ENCODE measurements at places on chromosomes 3 and 15.

- DNase-seq: no peak
Observed at GRCh38 chr3:58996730-58997129, 53.1 kb downstream of the CFAP20DC start.

- no peak for DNase-seq
Observed at GRCh38 chr3:165491487-165491886, 295.3 kb upstream of the SLITRK3 start.

DNA sequence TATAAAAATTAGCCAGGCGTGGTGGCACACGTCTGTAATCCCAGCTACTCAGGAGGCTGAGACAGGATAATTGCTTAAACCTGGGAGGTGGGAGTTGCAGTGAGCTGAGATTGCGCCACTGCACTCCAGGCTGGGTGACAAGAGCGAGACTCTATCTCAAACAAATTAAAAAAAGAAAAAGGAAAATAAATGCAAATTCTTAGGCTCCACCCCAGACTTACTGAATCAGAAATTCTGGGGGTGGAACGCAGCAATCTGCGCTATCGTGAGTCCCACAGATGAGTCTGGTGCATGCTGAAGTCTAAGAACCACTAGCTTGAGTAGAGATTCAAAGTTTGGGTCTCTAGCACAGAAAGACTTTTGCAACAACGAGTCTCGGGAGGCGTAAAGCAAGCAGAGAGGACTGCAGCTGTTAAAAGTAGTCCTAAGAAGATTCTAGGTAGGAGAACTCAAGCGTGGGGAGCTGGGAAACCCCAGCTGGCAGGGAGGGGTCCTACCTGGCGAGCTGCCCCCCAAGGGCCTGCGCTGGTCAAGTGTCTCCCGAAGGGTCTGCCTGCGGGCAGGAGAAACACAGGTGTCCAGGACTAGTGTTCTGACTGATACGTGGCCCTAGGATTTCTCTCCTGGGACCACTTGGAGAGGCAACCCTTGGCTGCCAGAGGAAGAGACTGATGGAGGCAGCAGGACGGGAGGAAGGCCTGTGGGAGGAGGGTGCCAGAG lies 21.9 kb downstream of the CEP19 start:
- no peak for DNase-seq

- DNase-seq: peak; percentile 11
Observed at GRCh38 chr15:98548139-98548971, 100.0 kb upstream of the IGF1R start.

- DNase-seq: no peak
Observed at GRCh38 chr3:67640023-67640660, 14.3 kb downstream of the SUCLG2 start.

GRCh38 chr3:117688583-117688982 lies 979.0 kb downstream of the TUSC7 start:
- DNase-seq: no peak

DNA sequence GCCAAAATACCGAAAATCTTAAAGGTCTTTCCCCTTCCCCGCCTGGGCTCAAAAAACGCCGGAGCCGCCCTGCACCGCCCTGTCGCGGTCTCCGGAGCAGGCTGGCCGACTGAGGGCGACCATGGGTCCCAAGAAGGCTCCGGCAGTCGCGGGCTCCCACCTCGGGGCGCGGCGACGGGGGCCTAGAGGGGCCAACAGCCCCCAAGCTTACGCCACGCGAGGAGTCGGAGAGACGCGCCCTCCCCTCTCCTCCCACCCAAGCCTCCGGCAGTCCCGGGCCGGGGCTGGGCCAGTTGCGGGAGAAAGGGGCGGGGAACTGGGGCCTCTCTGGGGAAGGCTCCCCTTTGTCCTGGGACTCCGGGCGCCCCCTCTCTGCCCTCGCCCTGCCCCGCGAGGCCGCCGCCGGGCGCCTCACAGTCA lies 69.2 kb downstream of the GOLGA8B start:
- no peak for DNase-seq

- DNase-seq: no peak
Observed at GRCh38 chr15:95051861-95052260, 820.5 kb downstream of the MCTP2 start.

GRCh38 chr3:192820161-192820560 lies 92.8 kb upstream of the FGF12 start:
- DNase-seq: no peak

DNA sequence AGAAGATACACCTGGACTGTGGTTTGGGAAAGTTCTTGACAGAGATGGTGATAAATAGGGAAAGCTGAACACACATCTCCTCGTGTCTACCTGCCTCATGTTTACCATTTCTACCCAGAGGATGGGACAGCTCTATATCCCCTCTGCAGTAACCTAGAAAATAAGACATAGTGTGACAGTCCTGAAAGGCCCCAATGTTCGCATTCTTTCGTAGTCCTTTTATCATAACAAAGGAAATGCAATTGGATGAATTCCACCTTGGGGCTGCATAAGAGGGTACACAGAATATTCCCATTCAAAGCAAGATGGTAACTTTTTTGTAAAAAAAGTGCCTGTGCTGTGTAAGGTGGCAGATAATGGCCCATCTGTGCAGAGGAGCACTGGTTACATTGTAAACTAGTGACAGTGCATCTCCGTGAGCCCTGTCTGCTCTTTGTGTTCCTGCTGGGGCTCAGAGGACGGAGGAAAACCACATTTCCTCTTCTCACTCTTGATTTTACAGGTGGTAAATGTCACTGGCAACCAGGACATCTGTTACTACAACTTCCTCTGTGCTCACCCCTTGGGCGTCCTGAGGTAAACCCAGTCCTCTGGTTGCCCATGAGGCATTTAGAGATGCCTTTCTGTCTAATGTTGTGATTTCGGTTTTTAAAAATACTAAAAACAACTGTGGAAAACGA lies 74.3 kb downstream of the SIDT1 start:
- DNase-seq: no peak

DNA sequence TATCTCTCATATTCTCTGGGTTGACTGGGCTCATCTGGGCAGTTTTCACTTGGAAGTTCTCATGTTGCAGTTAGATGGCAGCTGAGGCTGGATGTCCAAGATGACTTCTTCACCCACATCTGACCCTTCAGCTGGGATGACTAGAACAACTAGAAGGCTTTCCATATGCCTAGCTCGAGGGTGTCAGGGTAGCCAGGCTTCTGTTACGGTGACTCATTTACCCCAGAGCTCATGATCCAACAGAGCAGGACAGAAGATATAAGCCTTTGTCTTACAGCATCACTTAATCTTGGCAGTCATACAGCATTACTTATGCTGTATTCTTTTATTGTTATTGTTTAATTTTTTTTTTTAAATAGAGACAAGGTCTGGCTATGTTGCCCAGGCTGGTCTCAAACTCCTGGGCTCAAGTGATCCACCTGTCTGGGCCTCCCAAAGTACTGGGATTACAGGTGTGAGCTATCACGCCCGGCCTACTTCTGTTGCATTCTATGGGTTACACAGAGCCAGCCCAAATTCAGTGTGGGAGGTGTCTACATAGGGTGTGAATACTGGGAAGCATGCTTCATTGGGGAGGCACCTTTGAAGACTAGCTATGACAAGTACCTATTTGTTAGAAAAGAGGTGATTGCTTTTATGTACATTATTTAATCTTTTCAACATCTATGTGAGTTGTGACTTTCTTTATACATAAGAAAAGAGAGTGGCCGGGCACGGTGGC lies 10.7 kb downstream of the HMCES start:
- DNase-seq: no peak

DNA sequence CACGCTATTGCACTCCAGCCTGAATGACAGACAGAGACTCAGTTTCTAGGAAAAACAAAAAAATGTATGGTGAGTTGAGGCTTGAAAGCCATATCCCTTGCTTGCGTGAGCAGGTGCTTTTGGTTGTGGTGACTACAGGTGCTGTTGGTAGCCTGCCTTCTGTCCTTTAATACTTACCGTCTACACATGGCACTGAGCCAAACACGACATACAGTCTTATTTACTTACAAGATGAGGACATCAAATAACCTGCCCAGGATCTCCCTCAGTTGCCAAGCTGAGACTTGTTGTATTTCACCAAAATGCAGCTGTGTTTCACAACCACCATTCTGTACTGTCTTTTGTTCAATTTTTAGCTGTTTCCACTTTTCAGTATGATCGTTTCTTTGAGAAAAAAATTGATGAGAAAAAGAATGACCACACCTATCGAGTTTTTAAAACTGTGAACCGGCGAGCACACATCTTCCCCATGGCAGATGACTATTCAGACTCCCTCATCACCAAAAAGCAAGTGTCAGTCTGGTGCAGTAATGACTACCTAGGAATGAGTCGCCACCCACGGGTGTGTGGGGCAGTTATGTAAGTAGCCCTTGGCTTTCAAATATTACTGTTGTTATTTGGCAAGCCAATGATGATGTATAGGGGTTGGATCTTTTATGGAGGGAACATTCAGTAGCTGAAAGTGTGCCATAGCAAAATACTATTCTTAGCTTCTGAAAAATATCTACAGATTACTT lies 6.5 kb downstream of the ALAS1 start:
- DNase-seq: no peak

- no peak for DNase-seq
Observed at GRCh38 chr15:66139591-66140207, 113.9 kb downstream of the MEGF11 start.

- DNase-seq: no peak
Observed at GRCh38 chr15:92228830-92229229, 164.9 kb upstream of the ST8SIA2 start.

GRCh38 chr15:52481915-52482314 lies 46.8 kb downstream of the MYO5A start:
- DNase-seq: peak; percentile 30

DNA sequence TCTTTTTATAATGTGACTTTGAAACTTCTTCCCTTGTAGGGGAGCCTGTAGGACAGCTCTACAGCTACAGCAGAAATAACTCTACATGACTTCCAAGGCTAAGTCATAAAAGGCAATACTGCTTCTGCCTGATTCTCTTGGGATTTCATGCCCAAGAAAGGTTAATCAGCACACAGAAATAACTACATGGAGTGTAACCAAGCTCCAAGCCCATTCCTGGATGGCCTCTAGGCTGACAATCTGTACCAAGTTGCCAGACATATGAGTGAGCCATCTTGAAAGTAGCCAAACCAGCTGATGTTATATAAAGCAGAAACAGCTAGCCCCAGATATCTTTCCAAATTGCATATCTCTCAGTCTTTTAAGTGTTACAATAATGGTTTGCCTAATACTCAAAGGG lies 75.8 kb upstream of the OSTN start:
- DNase-seq: no peak

DNA sequence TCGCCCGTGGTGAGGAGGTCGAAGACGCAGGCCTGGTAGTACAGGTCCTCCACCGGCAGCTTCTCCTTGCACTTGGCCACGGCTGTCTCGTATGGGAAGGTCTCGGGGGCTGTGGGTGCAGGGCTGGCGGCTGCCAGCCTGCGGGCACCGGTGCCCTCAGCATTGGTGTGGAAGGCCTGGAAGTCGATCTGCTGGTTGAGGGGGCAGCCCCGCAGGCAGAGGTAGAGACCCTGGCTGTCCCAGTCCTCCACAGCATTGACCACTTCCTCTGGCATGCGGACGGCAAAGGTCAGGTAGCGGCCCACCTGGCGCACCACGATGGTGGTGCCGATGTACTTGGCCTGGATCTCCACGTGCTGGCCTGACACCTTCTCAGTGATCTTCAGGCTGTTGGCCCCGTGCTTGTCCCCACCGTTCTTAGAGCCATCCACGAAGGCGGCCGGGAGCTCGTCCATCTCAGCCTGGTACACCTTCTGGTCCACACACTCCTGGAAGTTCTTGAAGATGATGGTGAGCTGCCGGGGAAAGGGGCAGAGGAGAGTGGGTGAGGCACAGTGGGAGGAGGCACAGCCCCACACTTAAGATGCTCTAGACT lies 43.7 kb downstream of the RGMA start:
- no peak for DNase-seq

- DNase-seq: no peak
Observed at GRCh38 chr3:62558549-62559112, 185.3 kb upstream of the FEZF2 start.

GRCh38 chr3:121517953-121518655 lies 27.7 kb downstream of the POLQ start:
- no peak for DNase-seq

DNA sequence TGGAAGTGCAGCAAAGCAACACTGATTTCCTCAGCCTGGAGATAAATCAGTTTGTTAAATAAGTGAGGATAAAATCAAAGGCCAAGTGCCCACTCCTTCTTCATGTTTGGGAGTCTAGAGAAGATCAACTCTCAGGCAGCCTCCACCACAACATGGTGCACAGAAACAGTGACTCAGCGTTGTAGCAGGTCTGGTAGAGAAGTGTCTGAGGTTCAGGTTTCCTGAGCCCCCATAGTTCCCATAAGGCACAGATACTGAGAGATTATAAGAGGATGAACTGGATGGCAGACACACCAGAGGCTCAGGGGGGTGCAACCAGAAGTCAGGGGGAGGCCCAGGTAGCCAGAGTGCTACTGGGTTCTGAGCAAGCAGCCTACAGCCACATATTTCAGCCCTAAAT lies 166.7 kb downstream of the FRMD5 start:
- DNase-seq: no peak

DNA sequence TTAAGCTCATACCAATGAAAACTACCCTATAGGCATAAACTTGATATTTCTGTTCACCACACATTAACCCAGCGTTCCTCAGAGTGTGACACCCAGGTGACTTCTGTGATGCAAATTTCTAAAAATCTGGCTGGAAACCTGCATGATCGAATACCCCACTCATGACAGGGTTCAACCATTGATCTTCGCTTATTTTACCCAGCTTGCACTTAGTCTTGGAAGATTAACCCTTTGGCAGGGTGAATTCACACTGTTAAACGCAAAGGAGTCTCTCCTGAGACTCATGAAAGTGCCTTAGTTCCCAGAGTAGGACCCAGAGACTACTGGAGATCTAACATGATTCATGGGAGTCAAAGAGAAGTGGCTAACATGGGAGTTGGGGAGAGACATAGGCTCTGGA lies 391.6 kb downstream of the MECOM start:
- no peak for DNase-seq

DNA sequence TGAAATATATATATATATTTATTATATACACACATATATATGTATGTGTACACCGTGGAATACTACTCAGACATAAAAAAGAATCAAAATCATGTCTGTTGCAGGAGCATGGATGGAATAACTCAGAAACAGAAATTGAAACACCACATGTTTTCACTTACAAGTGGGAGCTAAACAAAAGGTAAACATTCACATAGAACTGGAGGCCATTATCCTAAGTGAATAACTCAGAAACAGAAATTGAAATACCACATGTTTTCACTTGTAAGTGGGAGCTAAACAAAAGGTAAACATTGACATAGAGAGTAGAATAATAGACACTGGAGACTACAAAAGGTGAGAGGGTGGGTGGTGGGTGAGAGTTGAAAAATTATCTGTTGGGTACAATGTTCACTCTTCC lies 171.5 kb upstream of the GOLIM4 start:
- DNase-seq: no peak

GRCh38 chr3:5298453-5298852 lies 110.9 kb downstream of the EDEM1 start:
- no peak for DNase-seq

DNA sequence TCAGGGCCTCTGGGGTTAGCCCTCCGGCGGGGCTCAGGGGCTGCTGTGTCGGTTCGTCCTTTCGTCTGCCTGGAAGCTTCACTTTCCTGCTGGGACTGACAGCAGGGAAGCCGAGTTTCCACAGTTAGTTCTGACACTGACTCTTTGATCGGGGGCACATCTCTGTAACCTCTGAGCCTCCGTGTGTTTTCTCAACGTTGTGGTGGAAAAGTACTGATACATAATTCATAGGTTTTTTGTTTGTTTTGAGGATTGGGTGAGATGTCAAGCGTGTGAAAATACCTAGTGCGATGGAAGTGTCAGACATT lies 481 bp downstream of the AP4E1 start:
- DNase-seq: no peak

GRCh38 chr3:27666272-27666671 lies 55.9 kb downstream of the EOMES start:
- DNase-seq: no peak
